ENCODE measurements at places on chromosomes 11 and 22.

DNA sequence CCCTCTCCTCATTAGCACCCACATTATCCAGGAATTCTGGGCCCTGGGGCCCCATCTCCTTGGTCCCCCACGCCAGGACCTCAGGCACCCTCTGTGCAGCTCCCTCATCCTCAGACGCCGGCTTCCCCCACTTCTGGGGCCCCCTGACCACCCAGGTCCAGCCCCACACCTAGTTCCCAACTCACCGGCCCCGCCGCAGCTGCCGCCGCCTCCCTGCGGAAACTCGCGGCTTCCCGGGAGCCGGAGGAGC is at the start of gene PCSK7:
Gene PCSK7, minus strand, starts transcription at position 232 of the 250 bp plus-strand sequence. CDS start 2,229 bp downstream, outside the sequence.
- no peak for DNase-seq

GRCh38 chr11:6315811-6316425 is 4.4 kb downstream of the CAVIN3 start:
- DNase-seq, result peak; percentile 68

DNA sequence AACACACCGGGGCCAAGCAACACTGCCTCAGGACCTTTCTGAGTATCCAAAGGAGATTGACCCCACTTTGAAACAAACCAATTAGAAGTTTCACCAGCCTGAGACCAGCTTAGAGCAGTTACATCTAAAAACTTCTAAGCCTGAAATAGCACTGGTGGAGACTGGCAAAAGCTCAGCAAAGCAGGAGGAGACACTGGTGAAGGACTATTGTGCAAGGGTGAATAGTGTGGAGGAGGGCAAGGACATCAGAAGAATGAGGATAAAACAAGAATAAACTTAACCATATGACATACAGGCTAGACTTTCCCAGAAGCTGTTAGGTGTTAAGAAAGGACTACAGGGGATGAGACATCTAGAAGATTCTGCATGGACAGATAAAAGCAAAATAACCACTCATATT is 152.4 kb downstream of the FCHSD2 start:
- DNase-seq, result no peak

- no peak for DNase-seq
Measured at GRCh38 chr11:105862736-105863367, 159.2 kb downstream of the MSANTD4 start.

GRCh38 chr11:66020618-66021357 is 5.5 kb downstream of the CATSPER1 start:
- DNase-seq, result no peak

GRCh38 chr11:109109571-109110315 is 312.2 kb upstream of the C11orf87 start:
- no peak for DNase-seq

GRCh38 chr22:39731881-39732555 is 161.5 kb downstream of the CACNA1I start:
- DNase-seq, result no peak

DNA sequence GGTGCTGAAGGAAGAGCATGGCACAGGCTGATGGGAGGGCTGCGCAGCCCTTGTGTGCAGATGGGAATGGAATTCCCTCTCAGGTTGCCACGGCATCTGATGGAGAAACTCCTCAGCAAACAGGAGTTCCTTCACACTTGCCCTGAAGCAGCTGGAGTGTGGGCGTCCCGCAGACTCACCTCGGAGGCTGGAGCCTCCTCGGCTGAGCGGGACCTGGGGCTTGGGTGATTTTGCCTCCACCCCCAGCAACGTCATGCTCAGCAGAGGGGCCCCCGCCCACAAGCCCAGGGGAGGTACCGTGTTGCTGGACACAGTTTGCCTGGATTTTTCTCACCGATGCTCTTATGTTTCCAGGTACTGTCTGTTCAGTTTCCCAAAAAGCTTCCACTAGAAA is 63.4 kb downstream of the MYO7A start:
- DNase-seq, result peak; percentile 33

DNA sequence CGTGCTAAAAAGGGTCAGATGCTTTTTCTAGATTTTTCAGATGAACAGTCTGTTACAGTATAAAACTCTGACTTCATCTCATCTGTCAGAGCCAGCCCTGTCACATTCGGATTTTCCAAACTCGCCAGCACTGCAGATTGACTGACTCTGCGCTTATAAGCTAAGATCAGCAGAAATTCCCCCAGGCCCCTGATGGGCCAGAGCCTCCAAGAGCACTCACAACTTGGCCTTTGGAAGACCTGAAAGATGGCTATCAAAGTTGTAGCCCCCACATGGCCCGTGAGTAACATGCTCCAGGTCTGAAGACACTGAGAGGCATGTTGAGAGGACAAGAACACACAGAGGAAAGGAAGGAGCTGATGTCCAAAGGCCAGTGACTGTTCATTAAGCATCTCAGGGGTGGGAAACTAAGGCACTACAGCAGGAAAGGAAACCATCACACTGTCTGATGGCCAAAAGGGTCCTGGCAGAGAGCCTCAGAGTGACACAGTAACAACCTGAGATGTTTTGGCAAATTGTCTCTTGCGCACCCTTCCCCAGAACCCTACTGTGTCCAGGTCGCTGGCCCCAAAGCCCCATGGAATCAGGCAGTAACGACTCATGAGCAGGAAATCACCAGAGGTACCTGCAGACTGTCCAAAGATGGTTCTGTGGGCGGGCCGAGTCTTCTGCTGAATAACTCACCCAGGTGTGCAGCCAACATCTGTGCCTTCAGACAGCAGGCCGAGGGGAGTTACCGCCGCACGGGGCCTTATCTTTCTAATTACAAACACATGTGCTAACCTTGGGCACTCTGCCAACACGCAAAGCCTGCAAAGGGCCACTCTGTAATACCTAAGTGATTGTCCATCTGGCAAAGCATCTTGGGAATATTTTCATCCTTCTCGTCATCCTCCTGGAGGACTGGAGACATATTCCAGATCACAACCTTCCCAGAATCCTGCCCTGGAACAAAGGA is 23.6 kb downstream of the HIRA start:
- DNase-seq, result peak; percentile 69

DNA sequence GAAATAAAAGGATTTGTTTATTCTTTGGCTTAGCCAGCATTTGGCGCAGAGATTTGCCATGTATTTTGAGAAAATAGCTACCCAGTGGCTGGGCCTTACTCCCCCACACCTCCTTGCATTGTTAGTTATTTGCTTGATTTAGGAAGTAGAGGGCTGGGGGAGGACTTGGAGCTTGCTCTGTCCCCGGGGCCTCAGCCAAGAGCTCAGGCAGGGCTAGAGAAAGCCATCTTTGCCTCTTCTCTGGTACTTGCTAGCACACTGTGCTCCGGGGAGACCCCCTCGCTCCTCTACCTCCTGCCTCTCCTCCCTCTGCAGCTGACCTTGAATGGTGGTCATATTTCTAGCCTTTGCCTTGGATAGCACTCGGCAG is 93.0 kb downstream of the SCN3B start:
- DNase-seq, result no peak

DNA sequence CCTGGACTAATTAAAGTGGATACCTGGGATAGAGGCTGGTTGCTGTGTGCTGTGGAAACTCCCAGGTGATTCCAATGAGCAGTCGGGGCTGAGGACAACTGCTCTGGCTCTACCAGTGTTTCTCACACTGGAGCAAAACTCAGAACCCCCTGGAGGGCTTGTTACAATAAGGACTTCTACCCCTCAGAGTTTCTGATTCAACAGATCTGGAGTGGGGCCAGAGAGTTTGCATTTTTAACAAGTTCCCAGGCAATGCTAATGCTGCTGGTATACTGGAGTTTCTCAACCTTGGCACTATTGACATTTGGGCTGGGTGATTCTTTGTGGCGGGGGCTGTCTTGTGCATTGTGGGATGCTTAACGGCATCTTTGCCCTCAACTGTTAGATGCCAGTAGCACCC is 353.7 kb downstream of the MIAT start:
- DNase-seq, result no peak

- DNase-seq, result no peak
Measured at GRCh38 chr22:27412866-27413445, 388.6 kb downstream of the MN1 start.

- DNase-seq, result peak; percentile 97
Measured at GRCh38 chr22:38924347-38924952, 33.0 kb upstream of the APOBEC3A start.

DNA sequence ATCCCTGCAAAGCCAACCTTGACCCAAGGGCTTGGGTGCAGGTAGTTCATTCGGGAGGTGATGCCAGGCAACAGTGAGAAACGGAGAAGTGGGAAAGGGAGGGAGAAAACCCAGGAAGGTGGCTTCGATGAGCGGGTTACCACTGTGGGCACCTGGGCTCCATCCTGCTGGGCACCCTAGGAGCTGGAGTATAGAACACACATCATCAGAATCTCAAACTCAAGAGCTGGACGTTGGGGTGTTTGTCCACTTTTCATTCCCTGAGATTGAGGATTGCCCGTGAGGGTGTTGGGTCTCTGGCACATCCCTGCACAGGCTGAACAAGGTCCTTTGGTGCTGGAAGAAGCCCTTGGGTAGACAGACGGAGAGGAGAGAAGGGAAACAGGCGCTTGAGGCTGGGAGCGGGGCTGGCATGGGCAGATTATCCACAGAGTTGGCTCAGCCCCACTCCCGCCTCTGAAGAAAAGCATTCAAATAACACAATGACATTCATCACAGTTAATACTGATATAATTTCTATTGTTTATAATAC is 70.4 kb downstream of the LRRC32 start:
- DNase-seq, result no peak

GRCh38 chr11:119320776-119321524 is 4.0 kb upstream of the MCAM start:
- peak; percentile 39 for DNase-seq

GRCh38 chr11:15675683-15676082 is 561.0 kb downstream of the INSC start:
- DNase-seq, result no peak

DNA sequence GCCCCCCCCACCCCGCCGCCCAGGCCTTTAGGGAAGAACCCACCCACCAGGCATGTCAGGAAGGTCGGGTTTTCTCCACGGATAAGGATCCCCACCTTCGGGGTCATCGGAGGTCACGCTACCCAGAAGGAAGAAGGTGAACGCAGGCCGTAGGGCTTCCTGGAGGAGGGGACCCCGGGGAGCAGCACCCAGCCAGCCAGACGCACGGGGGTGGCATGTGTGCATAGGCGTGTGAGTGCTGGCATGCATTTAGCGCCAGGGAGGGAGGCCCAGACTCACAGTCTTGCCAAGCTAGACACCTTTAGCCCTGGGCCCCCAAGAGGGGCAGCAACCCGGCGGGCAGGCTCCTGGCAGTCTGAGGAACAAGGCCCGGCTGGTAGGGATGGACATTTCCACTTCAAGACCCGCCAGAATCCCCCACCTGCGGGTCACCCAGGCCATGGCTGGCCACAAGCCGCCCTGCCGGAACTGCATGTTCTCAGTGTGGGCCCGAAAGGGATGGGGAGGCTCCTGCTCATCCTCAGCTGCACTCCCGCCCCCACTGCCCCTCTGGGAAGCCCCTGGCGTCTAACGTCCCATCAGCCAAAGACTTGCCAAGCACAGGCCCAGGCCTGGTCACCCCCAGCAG is 16.7 kb upstream of the PIM3 start:
- DNase-seq, result no peak

DNA sequence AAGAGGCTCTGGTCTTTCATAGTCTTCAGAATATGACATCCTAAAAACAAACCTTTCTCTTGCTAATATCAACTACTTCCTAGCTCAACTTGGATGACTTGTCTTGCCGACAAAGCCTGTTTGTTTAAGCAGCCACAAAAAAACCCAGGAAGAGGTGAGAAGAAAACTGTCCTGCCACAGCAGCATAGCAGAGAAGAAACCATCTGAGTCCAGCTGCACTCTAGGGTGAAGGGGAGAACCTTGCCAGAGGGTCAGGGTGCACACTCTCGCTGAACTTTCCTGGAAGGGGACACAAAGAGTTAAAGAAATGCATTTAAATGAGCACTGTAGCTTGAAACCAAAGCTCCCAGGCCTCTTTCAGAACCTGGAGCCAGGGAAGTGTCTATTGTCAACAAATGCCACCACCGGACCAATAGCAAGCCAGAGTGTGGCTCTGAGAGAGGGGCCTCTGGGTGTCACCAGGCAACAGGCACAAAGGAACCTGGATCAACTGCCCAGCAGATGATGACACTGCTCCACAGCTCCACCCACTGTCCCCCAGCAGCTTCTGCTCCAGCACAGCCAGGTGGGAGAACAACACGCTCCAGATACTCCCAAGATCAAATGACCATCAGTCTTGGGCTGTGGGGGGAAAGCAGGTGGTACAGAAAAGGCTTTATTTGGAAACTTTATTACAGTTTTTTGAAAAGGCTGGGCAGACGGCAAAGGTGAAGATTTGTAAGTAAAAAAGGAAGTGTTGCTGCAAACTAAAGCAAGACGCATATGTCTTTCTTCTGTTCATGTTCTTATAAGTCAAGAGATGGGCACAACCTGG is 105.7 kb downstream of the RASSF10 start:
- DNase-seq, result peak; percentile 30

GRCh38 chr11:32052215-32052614 is 38.7 kb upstream of the RCN1 start:
- DNase-seq, result peak; percentile 54

DNA sequence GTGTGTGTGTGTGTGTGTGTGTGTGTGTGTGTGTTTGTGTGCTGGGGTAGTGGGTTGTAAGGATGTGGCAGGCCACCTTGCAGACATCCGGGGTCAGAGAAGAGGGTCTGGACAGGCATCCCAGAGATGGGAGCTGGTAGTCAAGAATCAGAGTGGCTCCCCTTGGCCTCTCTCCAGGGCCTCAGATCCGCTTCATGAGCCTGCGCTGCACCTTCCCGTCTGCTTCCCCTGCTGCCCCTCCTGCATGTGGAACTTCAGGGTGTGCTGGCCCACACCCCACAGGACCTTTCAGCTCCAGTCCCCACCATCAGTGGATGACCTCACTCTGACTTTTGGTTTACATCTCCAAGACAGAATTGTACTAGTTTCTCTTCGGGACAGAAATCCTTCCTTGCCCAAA is 31.2 kb downstream of the TREH start:
- DNase-seq, result no peak

DNA sequence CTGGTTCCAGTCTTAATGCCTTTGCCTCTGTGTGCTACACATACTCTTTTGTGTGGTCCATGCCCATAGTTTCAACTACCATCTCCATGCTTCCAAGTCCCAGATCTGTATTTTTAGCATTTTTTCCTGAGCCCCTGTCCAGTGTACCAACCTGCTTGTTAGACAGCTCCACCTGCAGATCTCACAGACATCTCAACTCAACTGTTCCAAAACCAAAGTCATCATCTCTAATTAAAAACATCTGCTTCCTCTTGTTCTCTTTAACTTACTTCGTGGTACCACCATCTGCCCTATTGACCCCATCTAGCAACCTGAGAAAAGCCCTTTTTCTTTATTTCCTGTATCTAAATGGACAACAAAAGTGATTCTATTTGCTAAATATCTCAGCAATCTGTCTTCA is 8.6 kb upstream of the KMT2A start:
- no peak for DNase-seq

DNA sequence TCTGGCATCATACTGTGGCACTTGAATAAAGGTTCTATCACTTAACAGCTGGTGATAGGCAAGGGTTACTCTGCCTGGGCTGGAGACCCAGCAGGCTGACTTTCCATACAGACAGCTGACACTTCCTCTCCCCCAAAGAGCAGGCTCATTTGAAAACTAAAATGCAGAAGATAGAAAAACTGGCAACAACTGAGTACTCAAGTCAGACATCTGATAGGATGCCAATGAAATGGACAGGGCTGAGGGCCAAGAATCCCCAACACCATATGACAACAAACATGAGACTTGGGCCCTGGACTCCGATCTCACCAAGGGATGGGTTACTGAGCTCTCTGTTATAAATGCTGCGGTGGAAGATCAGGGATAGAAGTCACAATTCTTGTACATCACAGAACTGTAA is 237.2 kb downstream of the LRRC4C start:
- no peak for DNase-seq

GRCh38 chr11:115304774-115305472 is 199.3 kb downstream of the CADM1 start:
- DNase-seq, result no peak

Measured in body of pancreas (tissue), 4 donors.